ENCODE measurements at places on chromosomes 13 and 19.

DNA sequence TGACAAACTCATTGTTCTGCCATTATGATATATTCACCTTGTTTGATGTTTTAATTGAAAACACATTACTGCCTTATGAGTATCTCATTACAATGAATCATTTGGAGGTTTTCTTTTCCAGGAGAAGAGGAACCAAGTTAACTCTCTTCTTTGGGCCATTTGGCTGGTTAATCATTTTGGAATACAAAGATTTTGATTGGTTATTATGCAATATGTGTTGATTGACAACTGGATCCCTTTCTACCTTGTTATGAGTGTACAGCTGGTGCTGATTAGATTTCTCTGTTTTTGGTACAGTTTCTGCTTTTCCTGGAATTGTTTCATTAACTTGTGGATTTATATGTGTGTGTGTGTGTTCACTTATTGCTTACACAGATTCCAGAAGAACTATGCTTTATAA, 49.2 kb upstream of the RGCC start:
- peaks cover 3% of the 10 kb centered on the region for H3K27me3 ChIP-seq
- H3K36me3 ChIP-seq, result no peaks in the 10 kb centered on the region
- H3K4me1 ChIP-seq, result no peaks in the 10 kb centered on the region
- DNase-seq, result no peak
- no peak overlapping the region for H3K4me3 ChIP-seq

DNA sequence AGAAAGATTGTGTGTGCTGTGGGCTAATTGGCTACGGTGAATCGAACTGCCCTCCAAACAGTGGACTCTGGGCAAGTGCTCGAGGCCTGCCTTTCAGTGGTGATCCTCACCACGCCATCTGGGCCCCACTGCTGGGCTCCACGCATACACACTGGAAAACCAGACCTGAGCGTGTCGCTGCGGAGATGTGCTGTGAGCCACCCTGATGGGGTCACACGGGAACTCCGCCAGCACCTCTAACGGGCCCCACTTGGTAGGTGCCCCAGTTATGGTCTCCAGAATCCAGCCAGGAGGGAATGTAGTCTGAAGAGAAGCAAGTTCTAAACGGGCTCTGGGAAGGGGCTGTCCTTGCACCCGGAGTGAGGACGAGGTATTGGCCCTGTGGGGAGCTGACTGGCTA, 39.3 kb downstream of the C13orf46 start:
- no peaks in the 10 kb centered on the region for H3K27me3 ChIP-seq
- H3K36me3 ChIP-seq, result no peaks in the 10 kb centered on the region
- no peak overlapping the region for H3K4me3 ChIP-seq
- DNase-seq, result peak; percentile 73
- H3K27ac ChIP-seq, result no peak overlapping the region
- H3K4me1 ChIP-seq, result peaks cover 16% of the 10 kb centered on the region

DNA sequence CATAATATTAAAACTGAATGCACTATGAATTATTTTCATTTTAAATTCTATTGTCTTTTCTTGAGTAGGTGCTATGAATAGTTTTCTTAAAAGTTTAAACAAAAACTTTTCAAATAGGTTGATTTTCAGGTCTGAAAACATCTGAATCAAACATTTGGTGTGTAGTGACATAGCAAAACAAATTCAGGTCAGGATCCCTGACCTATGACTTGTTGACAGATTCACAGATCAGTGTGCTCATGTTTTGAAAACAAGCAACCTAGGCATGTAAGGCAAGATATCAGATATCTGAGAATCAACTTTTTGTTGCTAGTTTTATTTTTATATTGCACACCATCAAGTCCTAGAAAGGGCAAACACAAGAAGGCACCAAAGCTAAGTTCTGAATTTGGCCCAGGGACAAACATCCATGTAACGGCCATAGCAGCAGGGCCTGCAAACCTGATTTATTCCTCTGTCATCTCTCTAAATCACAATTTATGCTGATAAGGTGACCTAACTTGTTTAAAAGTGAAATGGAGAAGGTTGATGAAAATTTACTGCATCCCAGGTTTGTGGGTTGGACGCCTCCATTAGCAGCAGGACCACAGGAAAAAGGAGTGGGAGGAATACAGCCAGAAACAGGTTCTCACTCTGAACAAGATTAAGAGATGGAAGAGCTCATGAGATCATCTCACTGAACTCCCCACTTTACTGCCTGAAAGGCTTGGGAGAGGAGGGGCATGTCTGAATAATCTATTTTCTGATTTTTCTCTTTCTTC, 337.7 kb downstream of the KCNRG start:
- H3K4me1 ChIP-seq, result peaks cover 33% of the 10 kb centered on the region
- H3K27ac ChIP-seq, result peak overlapping the region; percentile 17
- H3K4me3 ChIP-seq, result no peak overlapping the region
- DNase-seq, result no peak
- no peaks in the 10 kb centered on the region for H3K27me3 ChIP-seq

GRCh38 chr13:33381906-33382305, 96.4 kb upstream of the STARD13 start:
- H3K4me3 ChIP-seq, result no peak overlapping the region
- no peak overlapping the region for H3K27ac ChIP-seq
- H3K36me3 ChIP-seq, result no peaks in the 10 kb centered on the region

GRCh38 chr13:77536358-77536757, 852 bp downstream of the SCEL start:
- H3K27ac ChIP-seq, result no peak overlapping the region
- no peaks in the 10 kb centered on the region for H3K36me3 ChIP-seq
- DNase-seq, result no peak
- no peak overlapping the region for H3K4me3 ChIP-seq

DNA sequence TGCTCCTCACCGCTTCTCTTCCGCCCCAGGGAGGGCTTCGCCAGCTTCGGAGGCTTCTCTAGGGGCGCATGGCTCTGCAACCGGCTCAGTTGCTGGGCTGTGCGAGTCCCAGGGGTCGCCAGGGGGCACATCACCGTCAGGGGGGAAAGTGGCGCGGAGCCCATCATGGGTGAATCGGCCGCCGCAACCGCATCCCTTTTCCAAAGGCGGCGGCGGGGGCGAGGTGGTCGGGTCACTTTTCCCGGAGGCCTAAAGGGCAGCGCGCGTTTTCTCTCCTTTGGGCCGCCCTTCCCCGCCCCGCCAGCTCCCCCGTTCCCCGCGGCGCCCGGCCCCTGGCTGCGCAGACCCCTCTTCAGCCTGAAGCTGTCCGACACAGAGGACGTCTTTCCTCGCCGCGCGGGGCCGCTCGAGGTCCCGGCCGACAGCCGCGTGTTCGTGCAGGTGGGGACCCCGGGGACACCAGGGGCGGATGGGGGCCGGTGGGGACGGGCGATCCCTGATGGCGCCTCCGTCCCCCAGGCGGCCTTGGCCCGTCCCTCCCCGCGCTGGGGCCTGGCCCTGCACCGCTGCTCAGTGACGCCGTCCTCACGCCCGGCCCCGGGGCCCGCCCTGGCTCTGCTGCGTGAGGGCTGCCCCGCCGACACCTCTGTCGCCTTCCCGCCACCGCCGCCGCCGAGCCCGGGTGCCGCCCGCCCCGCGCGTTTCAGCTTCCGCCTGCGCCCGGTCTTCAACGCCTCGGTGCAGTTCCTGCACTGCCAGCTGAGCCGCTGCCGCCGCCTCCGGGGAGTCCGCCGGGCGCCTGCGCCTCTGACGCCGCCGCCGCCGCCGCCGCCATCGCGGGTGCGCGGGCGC, 1.7 kb downstream of the TGFBR3L start:
- no peaks in the 10 kb centered on the region for H3K27me3 ChIP-seq
- peak overlapping the region; percentile 74 for H3K4me3 ChIP-seq
- no peak overlapping the region for H3K27ac ChIP-seq
- DNase-seq, result peak; percentile 89
